ENCODE measurements at places on chromosomes 7 and 10. TPM values are rescaled to one million over a fixed set of nuclear protein-coding genes. Genes with fewer than 3 reads are reported as not detected.

GNB2 gene
- total RNA-seq = 54.3 TPM

TAS2R41 gene
- not detected for total RNA-seq

GRCh38 chr7:137611606-137612005 lies 235.2 kb downstream of the DGKI start:
- H3K27ac ChIP-seq = no peak overlapping the region
- no peak for DNase-seq
- no peaks in the 10 kb centered on the region for H3K36me3 ChIP-seq
- peaks cover 19% of the 10 kb centered on the region for H3K4me1 ChIP-seq

GRCh38 chr7:25846722-25847121 lies 305.3 kb upstream of the NFE2L3 start:
- peaks cover under 1% of the 10 kb centered on the region for H3K27me3 ChIP-seq
- H3K27ac ChIP-seq = no peak overlapping the region
- no peaks in the 10 kb centered on the region for H3K36me3 ChIP-seq
- no peak overlapping the region for H3K4me3 ChIP-seq

- no peaks in the 10 kb centered on the region for H3K4me1 ChIP-seq
- no peak overlapping the region for H3K27ac ChIP-seq
- no peak for DNase-seq
These were observed 8.5 kb upstream of the GLCCI1 start for GRCh38 chr7:7959979-7960670.

DNA sequence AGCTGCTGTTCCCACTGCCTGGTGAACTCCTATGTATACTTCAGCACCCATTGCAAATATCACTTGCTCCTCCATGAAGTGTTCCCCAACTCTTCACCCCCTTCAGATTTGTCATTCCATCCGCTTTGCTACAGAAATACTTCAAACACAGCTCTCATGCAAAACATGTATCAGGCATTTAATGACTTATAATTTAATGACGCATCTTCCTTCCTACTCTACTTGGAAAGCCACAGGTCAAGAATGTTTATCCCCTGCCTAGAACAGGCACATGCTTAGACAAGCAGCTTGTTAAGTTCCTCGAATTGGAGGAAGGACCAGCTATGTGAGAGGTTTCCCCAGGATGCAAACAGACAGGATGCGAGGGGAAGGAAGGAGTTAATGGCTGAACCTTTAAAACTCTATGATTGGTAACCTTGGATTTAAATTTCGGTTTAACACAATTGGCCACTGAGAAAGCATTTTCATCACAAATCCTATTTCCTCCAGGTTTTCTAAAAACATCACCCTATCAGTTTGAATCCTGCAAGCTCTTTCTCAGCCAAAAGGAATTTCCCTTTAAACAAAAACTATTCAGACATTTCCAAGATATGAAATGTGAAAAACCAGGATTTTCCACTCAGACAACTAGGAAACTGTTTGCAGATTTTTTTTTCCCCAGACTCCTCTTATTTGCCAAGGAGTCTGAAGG lies 11.5 kb downstream of the CREB3L2 start:
- H3K4me1 ChIP-seq = peaks cover 10% of the 10 kb centered on the region
- H3K27ac ChIP-seq = no peak overlapping the region
- no peaks in the 10 kb centered on the region for H3K36me3 ChIP-seq
- no peak for DNase-seq

CCL26 gene
- not detected for total RNA-seq

DNA sequence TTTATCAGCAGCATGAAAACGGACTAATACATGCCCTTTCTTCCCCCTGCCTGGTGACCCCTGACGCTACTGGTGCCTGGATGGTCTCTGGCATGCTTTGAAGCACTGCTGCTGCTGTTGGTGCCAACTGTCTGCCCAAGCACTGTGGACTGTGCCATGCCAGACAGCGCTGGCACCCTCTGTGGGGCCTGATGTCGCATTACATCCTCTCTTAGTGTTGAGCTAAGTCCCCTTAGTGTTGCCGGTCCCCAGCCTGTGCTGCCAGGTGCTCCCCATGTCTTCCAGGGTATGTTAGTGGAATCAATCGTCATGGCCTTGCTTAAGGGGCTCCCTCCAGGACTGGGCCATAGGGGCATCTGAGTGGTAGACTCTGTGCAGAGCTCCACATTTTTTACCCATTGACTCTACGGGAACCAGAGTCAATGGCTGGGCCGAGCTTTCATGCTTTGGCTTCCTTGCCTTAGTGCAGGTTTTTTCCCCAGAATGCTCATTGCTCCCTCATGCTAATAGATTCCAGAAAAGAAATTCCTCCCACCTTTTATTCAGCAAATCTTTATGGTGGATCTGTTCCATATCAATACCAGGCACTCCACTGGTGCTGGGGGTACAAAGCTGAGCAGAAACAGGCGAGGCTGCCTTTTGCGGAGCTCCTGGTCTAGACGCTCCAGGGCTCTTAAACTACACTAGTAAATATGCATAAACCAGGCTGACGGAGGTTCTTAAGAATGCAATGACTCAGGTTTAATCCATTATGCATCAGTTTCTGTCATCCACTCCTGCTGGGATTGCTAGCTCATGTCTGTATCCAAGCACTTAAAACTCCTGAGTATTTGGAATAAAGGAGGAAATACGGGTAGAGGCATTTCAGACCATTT lies 21.8 kb upstream of the MRC1 start:
- H3K27me3 ChIP-seq = no peaks in the 10 kb centered on the region
- no peak overlapping the region for H3K27ac ChIP-seq
- DNase-seq = no peak
- H3K36me3 ChIP-seq = no peaks in the 10 kb centered on the region
- no peaks in the 10 kb centered on the region for H3K4me1 ChIP-seq
- H3K4me3 ChIP-seq = no peak overlapping the region

DNA sequence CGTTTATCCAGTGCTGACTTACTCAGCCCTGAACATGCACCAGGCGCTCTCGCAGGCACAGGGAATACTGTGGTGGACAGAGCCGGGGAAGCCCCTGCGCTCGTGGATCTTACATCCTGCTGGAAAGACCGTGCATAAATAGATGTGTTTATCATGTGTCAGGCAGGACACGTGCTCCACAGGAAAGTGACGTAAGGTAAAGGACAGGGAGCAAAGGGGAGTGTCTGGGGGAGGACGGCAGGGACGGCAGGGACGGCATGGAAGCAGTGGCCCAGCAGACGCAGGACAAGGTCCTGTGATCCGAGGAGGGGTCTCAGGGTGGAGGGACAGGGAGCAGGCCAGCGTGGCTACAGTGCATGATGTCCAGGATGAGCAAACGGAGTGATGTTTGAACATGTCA lies 410.5 kb downstream of the PAXIP1 start:
- no peak overlapping the region for H3K4me3 ChIP-seq
- H3K27ac ChIP-seq = no peak overlapping the region

- H3K27me3 ChIP-seq = no peaks in the 10 kb centered on the region
- no peaks in the 10 kb centered on the region for H3K36me3 ChIP-seq
- no peak overlapping the region for H3K4me3 ChIP-seq
- no peak for DNase-seq
- no peak overlapping the region for H3K27ac ChIP-seq
These were observed 91.4 kb upstream of the PHYHIPL start for GRCh38 chr10:59085054-59085453.

- H3K36me3 ChIP-seq = no peaks in the 10 kb centered on the region
- peaks cover 7% of the 10 kb centered on the region for H3K4me1 ChIP-seq
- H3K4me3 ChIP-seq = no peak overlapping the region
- H3K27ac ChIP-seq = no peak overlapping the region
These were observed 143.4 kb downstream of the TCF7L2 start for GRCh38 chr10:113093188-113094113.

DNA sequence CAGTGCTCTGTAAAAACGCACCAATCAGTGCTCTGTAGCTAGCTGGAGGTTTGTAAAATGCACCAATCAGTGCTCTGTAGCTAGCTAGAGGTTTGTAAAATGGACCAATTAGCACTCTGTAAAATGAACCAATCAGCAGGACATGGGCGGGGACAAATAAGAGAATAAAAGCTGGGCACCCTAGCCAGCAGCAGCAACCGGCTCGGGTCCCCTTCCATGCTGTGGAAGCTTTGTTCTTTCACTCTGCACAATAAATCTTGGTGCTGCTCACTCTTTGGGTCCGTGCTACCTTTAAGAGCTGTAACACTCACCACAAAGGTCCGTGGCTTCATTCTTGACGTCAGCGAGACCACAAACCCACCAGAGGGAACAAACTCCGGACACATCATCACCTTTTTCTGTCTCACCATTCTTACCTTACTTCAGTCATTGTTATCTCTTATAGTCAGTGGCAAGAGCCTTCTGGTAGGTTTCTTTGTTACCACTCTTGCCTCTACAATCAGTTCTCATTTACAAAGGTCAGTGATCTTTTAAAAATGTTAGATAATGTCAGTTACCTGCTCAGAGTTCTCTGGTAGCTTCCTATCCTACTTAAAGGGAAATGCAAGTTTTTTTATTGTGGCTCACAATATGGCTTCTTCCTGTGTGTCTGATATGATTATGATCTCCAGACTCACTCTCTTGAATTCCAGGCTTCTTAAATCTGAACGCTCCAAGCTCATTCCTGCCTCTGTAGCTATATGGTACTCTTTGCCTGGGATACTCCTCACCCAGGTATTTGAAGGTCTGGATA lies 4.5 kb downstream of the STAM start:
- peaks cover 14% of the 10 kb centered on the region for H3K36me3 ChIP-seq
- no peaks in the 10 kb centered on the region for H3K27me3 ChIP-seq
- H3K4me1 ChIP-seq = peaks cover 17% of the 10 kb centered on the region
- DNase-seq = no peak

- H3K4me3 ChIP-seq = no peak overlapping the region
- no peak for DNase-seq
- no peaks in the 10 kb centered on the region for H3K27me3 ChIP-seq
- no peaks in the 10 kb centered on the region for H3K36me3 ChIP-seq
- no peaks in the 10 kb centered on the region for H3K4me1 ChIP-seq
- no peak overlapping the region for H3K27ac ChIP-seq
These were observed 80.0 kb downstream of the ZNF716 start for GRCh38 chr7:57529931-57530330.

CPA4 gene
- total RNA-seq = not detected

- DNase-seq = no peak
- no peaks in the 10 kb centered on the region for H3K36me3 ChIP-seq
- H3K27ac ChIP-seq = no peak overlapping the region
- no peak overlapping the region for H3K4me3 ChIP-seq
These were observed 19.0 kb upstream of the PDE1C start for GRCh38 chr7:32089256-32089655.

FAM241B gene
- total RNA-seq = 2.6 TPM

GRCh38 chr10:29648114-29648982 lies 13.6 kb upstream of the SVIL start:
- H3K36me3 ChIP-seq = no peaks in the 10 kb centered on the region
- H3K27me3 ChIP-seq = no peaks in the 10 kb centered on the region
- peaks cover 29% of the 10 kb centered on the region for H3K4me1 ChIP-seq
- no peak for DNase-seq

- H3K4me1 ChIP-seq = no peaks in the 10 kb centered on the region
- peak; percentile 60 for DNase-seq
- peak overlapping the region; percentile 6 for H3K4me3 ChIP-seq
- H3K27me3 ChIP-seq = peaks cover 89% of the 10 kb centered on the region
These were observed 1.8 kb downstream of the FOXI2 start for GRCh38 chr10:127738512-127739424.

UCN3 gene
- total RNA-seq = not detected

RBM20 gene
- 0.28 TPM for total RNA-seq

GRCh38 chr7:135186841-135187253 lies 16.3 kb upstream of the CYREN start:
- no peak overlapping the region for H3K27ac ChIP-seq
- H3K27me3 ChIP-seq = no peaks in the 10 kb centered on the region
- no peaks in the 10 kb centered on the region for H3K4me1 ChIP-seq
- no peak overlapping the region for H3K4me3 ChIP-seq
- no peak for DNase-seq
- H3K36me3 ChIP-seq = no peaks in the 10 kb centered on the region

GRCh38 chr7:33379891-33380525 lies 250.6 kb downstream of the BBS9 start:
- no peak overlapping the region for H3K4me3 ChIP-seq
- no peak overlapping the region for H3K27ac ChIP-seq
- DNase-seq = no peak
- H3K27me3 ChIP-seq = no peaks in the 10 kb centered on the region

- no peak for DNase-seq
- no peak overlapping the region for H3K4me3 ChIP-seq
These were observed 27.8 kb downstream of the KCNMA1 start for GRCh38 chr10:77609781-77610272.

- DNase-seq = no peak
- H3K4me1 ChIP-seq = no peaks in the 10 kb centered on the region
- no peaks in the 10 kb centered on the region for H3K27me3 ChIP-seq
- no peaks in the 10 kb centered on the region for H3K36me3 ChIP-seq
These were observed 85.7 kb downstream of the HOXA1 start for GRCh38 chr7:27010068-27010467.

DNA sequence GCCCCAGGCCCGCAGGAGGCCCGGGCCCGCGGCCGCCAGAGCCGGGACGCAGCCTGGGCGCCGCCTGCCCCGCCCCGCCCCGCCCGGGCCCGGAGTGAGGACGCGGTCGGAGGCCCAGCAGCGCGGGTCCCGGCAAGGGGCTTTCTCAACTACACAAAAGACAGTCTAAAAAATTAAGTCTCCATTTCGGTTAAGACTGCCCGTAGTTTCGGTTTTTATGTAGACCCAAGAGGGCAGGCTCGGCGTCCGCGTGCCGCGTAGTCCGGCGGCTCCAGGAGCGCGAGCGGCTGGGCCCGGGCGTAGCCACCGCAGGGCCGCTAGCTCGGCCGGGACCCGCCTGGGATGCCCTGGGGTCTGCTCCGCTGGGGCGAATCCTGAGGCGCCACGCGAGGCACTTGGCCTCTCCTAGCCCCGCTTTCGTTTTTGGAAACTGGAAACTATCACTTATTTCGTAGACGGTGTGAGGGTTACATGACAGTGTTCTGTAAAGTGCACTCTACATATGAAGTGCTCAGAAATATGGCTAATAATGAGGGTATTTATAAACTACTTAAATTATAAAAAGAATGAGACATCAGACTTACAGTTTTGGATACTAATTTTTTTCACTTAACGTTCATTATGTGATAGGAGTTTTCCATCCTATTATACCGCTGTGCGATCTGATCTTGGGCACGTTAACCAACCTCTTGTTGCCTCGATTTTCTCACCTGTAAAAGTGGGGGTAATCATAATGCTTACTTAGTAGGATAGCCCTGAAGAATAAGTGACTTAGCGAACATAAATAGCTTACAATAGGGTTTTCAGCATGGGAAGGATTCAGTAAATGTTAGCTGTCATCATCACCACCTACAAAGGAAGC lies 573 bp downstream of the BLVRA start:
- peak overlapping the region; percentile 73 for H3K4me3 ChIP-seq
- peaks cover 45% of the 10 kb centered on the region for H3K27me3 ChIP-seq
- peaks cover 7% of the 10 kb centered on the region for H3K4me1 ChIP-seq
- DNase-seq = peak; percentile 74

DNA sequence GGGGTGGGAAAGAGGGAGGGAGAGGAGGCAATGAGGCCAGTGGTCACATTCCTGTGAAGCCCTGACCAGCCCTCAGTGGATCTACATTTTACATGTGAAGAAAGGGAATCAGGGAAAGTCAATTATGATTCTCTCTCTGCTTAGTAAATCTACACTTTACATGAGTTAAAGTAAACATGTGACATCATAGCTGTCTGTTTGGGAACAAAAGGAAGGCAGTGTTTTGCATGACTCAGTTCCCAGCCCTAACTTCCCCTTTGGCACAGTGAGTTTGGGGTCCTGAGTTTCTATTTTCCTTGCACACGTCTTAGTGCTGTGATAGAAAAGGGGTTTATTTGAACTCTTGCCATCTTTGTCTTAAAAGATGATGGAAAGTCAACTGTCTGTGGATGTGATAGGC lies 615.1 kb downstream of the SDK1 start:
- no peak for DNase-seq
- no peaks in the 10 kb centered on the region for H3K4me1 ChIP-seq
- H3K36me3 ChIP-seq = no peaks in the 10 kb centered on the region
- no peak overlapping the region for H3K4me3 ChIP-seq
- no peaks in the 10 kb centered on the region for H3K27me3 ChIP-seq

CUBN gene
- total RNA-seq = 1.5 TPM

HERPUD2 gene
- total RNA-seq = 43.7 TPM

TRIL gene
- 14.3 TPM for total RNA-seq

Data from neural progenitor cell (in vitro differentiated cells).